ENCODE measurements at places on chromosomes 12 and 14.

DNA sequence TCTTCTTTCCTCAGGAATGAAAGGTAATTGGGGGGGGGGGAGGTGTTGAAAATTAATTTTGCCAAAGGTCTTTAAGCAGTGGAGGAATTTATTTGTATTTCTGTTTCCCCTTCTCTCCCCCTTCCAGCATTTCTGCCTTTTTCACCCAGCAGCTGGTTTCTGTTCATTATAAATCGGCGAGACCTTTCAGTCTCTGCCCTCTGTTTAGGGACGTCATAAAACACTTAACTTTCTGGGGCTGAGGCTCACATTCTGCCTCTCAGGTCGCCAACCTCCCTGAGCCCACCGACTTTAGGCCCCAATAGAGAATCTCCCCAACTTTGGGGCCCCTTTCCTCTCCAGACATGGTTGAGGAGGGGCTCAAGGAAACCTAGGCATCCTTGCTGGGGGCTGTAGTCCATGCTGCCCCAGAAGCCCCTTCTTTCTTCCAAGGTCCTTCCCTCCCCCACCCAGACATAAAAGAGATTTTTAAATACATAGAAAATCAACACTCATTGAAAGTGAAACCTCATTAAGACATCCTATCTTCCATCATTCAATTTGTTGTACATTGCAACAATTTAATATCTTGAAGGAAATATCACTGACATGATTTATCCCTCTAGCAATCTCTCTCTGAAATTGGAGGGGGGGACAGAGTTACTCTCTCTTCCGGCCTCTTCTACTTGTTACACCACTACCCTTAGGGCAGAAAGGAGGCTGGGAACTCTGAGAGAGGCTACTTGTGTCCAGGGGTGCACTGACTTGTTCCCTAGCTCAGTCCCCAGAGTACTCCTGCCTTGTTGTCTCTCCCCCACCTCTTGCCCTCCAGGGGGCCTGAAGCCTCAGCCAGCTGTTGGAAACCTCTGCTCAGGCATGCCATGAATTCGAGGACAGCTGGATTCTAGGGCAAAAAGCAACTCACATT, 2.5 kb upstream of the HOXC6 start:
- DNase-seq = no peak

GRCh38 chr12:21992823-21993222, 51.6 kb upstream of the ABCC9 start:
- DNase-seq = no peak

GRCh38 chr12:78406213-78406612, 458.4 kb upstream of the SYT1 start:
- no peak for DNase-seq

GRCh38 chr12:15712823-15713660, 76.1 kb downstream of the EPS8 start:
- DNase-seq = no peak

GRCh38 chr12:53953831-53954693, 641 bp upstream of the HOXC12 start:
- DNase-seq = no peak

DNA sequence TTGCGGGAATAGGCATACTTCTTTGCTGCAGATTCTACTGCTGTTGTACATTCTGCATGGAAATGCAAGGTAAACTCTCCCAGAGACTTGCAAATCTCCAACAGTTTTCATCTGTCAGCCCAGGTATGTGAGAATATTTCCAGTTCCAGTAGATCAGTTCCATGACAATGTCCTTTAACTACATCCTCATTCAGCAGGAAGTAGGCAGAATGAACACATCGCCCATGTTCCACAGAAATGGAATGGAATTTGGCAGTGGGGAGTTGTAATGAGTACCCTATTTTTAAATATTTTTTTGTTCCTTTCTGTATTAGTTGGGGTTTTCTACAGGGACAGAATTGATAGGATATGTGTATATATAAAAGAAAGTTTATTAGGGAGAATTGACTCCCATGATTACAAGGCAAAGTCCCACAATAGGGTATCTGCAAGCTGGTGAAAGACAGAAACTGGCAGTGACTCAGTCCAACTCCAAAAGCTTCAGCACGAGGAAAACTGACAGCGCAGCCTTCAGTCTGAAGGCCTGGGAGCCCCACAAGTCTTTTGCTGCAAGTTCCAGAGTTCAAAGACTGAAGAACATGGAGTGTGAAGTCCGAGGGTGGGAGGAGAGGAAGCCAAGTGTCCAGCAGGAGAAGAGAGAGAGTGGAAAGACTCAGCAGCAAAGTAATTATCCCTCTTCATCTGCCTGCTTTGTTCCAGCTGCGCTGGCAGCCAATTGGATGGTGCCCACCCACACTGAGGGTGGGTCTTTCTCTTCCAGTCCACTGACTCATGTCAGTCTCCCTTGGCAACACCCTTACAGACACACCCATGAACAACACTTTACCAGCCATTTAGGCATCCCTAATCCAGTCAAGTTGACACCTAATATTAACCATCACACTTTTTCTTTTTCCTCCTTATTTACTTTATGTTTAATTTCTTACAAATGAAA, 110.4 kb upstream of the SCAF11 start:
- no peak for DNase-seq

GRCh38 chr12:121781484-121781997, 11.9 kb downstream of the RHOF start:
- no peak for DNase-seq

DNA sequence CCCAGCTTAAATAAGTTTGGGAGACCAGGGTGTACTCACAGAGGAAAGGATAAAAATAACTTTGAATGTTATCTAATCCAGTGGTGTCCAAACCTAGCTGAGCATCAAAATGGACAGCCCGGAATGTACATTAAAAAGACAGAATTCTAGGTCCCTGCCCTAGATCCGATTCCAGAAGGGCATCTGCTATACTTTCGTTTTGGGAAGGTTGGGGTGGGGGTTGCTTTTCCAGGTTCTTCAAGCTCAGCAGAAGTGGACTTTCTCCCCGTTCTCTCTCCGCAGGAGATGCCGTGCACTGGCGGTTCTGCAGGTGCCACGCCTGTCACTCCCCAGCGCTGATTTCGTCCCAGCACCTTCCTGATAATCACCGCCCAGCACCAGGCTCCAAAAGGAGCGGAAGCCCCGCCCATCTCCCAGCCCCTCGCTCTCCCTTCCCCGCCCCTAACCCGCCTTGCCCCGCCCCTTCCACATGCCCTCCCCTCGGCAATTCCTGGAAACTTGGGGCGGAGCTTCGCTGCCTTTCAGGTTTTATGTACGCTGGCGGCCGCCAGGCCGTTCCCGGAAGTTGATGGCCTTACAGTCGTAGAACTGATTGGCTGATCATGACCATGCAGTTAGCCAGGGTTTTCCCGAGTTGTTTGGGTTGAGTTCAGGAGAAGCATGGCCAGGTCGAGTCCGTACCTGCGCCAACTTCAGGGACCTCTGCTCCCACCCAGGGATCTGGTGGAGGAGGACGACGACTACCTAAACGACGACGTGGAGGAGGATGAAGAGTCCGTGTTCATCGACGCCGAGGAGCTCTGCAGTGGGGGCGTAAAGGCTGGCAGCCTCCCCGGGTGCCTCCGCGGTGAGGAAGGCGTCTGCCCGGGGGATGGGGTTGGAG, at the start of gene HELB:
Gene HELB, plus strand, starts transcription at position 550 of the 883 bp plus-strand sequence. Its CDS starts 111 bp downstream, at position 661.
- DNase-seq = peak; percentile 97

- no peak for DNase-seq
Observed at GRCh38 chr12:44531320-44531971, 344.7 kb downstream of the NELL2 start.

DNA sequence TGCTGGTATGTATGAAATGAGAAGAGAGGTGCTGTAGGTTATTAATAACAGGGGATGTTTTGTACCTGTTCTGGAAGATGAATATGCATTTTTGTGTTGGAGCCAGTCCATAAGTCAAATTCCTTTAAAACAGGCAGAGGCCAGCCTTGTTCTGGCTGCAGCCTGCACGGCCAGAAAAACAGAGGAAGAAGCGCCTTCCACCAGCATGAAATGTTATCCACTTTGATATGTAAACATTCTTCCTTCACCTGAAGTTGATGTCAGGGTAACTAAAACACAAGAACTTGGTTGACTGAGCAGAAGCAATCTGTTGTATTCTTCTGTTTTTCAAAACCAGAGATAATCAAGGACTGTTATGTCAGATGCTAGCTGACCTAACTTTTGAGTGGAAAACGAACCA, 237.9 kb upstream of the PLEKHG7 start:
- no peak for DNase-seq

- no peak for DNase-seq
Observed at GRCh38 chr14:70152704-70153103, 36.0 kb downstream of the SLC8A3 start.

DNA sequence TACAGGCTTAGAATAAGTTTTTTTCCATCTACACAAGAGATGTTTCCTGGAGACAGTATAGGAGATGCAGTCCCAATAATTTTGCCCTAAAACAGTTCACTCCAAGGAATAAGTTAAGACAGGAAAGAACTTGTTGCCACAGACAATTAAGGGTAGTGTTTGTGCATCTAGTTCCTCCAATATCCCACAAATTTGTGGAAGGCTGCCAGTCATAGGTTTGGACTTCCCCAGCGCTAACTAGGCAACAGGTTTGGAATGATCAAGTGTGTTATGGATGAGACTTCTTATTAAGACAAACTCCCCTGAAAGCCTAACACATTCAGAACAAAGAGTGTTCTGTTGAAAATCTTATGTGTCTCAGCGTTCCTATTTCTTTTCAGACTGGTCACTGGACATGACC, 611.0 kb downstream of the CCER1 start:
- no peak for DNase-seq

GRCh38 chr14:72434856-72435255, 459.0 kb downstream of the DPF3 start:
- no peak for DNase-seq

DNA sequence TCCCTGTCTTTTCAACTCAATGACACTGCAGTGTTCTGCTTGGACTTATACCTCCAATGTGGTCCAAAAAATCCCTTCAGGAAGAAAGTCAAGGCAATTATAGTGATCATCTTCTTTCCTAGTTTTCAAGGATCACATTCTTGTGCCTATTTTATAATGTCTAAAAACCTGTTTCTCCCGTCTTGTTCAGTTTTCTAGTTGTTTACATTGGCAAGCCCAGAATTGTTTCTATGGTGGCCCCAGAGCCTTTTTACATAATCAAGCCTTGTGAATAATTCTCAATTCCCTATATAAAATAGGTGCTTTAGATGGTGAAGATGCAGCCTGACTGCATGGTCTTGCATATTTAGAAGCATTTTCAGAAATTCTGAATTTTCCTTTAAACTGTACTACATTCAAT, 14.5 kb upstream of the LDHB start:
- DNase-seq = no peak

- no peak for DNase-seq
Observed at GRCh38 chr14:104732931-104733681, 9.1 kb downstream of the ADSS1 start.

DNA sequence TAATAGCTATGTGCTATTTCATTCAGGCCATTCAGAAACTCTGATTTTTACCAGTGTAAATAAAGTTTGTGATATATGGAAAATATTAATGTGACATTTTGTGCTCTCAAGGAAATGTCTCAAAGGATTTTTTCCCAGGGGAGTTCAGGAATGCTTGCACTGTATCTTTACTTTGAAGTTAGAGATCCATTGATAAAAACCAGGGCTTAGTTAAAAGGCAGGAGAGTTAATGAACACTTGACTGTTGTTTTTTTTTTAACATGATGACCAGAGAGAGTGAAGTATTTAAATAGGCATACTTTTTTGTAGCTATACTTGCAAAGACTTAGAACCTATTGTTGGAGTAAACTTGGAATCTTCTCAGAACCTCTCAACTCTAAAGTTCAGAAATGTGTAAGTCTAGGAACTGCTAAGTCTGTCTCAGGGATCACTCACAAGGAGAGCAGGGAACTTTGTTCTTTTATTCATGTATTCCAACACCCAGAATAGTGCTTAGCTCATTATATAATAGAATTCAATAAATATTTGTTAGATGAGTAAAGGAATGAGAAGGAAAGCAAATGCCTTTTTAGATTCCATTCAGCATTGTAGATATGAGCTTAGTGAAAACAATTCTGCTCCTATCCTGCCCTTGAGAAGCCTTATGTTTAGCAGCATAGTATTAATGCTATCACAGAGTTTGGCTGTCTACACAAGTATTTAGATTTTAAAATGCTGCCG, 117.5 kb downstream of the DAAM1 start:
- DNase-seq = no peak

DNA sequence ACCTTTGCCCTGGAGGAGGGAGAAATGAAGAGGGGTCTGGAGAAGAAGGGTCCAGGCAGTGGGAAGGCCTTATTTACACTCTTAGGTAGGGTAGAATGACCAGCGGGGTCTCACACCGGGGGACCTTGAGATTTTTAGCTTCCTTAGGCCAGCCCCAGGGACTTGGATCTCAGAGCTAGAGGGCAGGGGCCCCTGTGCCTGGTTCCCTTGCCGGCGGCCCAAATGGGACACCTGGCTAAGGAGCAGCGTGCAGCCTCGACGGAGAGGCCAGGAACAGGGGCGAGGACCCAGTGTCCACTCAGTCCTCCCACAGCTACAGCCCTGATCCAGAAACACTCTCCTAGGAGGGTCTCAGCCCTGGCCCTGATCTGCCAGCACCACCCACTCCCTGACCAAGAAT, 41.8 kb downstream of the DIO3 start:
- DNase-seq = no peak

- DNase-seq = no peak
Observed at GRCh38 chr12:104890476-104891096, 67.5 kb downstream of the SLC41A2 start.

DNA sequence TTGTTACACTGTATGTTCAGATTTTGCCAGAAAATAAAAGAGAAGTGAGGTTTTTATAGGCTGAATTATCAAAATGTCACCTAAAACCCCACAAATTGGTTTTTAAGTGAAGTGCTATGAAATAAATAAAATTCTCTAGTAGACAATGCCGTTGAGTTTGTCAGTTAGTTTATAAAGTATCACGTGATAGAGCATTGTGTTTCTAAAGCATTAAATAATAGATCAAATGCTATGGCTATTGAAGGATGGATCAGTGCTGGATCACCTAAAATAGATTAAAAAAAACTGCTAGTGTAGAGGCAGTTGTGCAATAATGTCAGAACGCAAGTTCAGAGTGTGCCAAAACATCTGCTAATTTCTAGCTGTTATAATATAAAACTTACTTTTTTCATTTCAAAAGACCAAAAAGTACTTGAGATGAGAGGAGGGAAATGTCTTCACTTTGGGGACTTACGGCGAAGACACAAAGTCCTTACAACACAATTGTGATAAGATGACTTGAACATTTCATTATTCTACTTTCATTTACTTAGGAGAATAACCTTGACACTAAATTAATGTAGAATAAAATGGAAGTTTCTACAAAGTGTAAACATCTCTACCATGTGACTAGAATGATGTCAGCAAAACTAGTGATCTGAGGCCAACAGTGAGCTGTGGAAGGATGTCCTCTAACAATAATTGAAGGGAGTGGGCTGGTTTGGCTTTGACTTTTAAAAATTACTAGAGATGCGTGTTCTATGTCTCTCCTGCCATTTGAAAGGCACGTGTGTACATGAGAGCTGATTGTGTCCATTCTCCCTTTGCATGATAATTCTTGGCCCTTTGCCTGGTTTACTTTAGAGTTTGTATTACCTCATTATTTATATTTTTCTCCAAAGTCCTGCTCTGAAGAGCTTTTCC, 154.4 kb upstream of the PDE3A start:
- DNase-seq = no peak

DNA sequence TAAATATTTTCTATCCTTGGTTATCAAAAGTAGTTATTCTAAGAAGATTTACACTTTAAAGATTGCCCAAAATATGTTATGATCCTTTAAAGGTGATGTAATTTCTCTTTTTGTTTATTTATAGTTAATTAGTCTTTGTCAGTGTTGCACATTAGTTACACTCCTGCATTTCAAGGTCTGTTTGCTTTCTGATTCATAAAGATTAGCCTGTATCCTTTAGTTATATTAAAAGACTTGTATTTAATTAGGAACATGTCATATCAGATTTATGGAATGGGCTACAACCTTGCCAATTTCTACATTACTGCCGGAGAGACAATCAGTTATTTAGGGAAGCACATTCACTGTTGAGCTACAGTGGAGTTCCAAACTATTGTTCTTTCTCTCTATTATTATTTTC, 3.5 kb downstream of the EPYC start:
- DNase-seq = no peak

All from stimulated activated CD8-positive, alpha-beta memory T cell treated with anti-CD3 and anti-CD28 coated beads, Interleukin-15, amount 100 ng/mL, for 1 hour (primary cell).